ENCODE measurements at places on chromosomes 1 and 21. TPM values are rescaled to one million over a fixed set of nuclear protein-coding genes. Genes with fewer than 3 reads are reported as not detected.

DNA sequence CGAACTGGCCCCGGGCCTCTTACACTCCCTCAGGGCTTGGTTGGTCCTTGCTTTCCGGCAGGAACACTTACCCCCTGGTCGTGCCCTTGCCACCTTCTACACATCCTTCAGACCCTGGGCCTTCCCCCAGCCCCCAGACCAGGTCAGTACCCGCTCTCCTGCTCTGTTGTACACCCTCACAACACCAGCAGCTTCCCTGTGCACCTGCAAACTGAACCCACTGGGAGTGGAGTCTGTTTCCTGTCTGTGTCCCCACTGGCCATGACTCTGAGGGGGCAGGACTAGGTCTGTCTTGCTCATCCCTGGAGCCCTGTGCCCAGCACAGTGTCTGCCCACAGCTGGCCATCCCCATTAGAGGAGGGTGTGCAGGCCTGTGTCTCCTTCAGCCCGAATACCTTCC, 2.1 kb upstream of the TMEM200B start:
- DNase-seq = no peak
- H3K27ac ChIP-seq = no peak overlapping the region
- no peaks in the 10 kb centered on the region for H3K4me1 ChIP-seq
- peaks cover 14% of the 10 kb centered on the region for H3K27me3 ChIP-seq
- H3K4me3 ChIP-seq = no peak overlapping the region
- H3K36me3 ChIP-seq = no peaks in the 10 kb centered on the region

DNA sequence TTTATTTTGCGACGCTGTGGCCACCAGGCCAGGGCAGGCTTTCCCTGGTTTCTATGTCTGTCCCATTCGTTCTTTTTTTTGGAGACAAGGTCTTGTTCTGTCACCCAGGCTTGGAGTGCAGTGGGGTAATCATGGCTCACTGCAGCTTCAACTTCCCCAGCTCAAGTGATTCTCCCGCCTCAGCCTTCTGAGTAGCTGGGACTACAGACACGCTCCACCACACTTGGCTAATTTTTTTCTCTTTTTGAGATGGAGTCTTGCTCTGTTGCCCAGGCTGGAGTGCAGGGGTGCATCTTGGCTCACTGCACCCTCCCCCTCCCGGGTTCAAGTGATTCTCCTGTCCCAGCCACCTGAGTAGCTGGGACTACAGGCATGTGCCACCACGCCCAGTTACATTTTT, 43.4 kb upstream of the WNT4 start:
- no peak overlapping the region for H3K4me3 ChIP-seq
- no peak for DNase-seq
- H3K4me1 ChIP-seq = no peaks in the 10 kb centered on the region
- no peaks in the 10 kb centered on the region for H3K36me3 ChIP-seq
- no peak overlapping the region for H3K27ac ChIP-seq
- no peaks in the 10 kb centered on the region for H3K27me3 ChIP-seq

GRCh38 chr1:169931795-169932231, 38.1 kb upstream of the SCYL3 start:
- H3K36me3 ChIP-seq = no peaks in the 10 kb centered on the region
- H3K4me1 ChIP-seq = no peaks in the 10 kb centered on the region
- no peak overlapping the region for H3K27ac ChIP-seq
- H3K4me3 ChIP-seq = no peak overlapping the region
- no peak for DNase-seq

The GBP6 gene
- total RNA-seq = 0.19 TPM

The PALMD gene
- total RNA-seq = 55.0 TPM

All from right atrium auricular region (tissue), 2 donors.